Activated effector memory CD4-positive, alpha-beta T cell treated with anti-CD3 and anti-CD28 coated beads, Interleukin-2, amount 50 U/mL, for 16 hours (primary cell): ENCODE measurements at places on chromosomes 4 and X.

DNA sequence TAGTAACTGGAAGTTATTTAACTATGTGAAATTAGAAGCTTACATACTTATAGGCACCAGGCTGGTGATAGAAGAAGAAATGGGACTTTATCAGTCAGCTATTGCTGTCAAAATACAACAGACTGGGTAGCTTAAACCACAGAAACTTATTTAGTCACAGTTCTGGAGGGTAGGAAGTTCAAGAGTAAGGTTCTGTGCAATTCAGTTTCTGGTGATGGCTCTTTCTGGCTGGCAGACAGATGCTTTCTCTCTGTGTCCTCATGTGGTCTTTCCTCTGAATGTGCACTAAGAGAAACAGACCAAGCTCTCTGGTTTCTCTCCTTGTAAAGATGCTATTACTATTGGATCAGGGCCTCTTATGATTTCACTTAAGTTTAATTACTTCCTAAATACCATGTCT, 92.1 kb upstream of the ANKRD50 start:
- DNase-seq, result no peak

DNA sequence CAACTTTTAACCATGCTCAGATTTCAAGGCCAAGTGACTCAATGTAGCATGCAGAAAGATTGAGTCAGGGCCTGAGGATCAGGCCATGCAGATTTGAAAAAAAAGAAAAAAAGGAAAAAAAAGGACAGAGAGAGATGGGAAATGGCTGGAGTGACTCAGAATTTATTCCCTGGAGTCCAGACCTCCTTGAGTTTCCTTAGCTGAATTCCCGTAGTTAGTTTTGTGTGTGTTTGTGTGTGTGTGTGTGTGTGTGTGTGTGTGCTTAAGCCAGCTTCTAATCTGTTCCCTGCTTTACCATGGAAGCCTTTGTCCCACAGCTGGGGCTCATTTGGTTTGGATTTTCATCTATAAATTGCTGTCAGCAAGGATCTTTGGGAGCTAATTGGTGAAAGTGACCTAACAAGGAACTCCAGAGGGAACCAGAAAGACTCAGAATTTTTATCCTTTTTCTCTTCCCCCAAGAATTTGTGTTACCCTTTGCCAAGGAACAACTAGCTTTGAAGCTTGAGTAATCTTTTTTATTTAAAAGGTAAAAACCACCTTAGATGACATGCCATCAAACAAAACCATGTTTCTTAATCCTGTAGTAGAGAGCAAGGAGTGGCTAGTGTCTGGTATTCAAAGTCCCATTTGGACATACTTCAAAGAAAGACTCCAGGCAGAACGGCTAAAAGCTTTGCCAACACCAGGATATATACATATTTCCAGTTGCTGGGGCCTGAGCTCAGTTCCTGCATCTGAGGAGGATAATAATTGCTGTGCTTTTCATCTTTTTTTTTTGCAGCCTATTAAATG, 109.0 kb upstream of the DDIT4L start:
- no peak for DNase-seq

DNA sequence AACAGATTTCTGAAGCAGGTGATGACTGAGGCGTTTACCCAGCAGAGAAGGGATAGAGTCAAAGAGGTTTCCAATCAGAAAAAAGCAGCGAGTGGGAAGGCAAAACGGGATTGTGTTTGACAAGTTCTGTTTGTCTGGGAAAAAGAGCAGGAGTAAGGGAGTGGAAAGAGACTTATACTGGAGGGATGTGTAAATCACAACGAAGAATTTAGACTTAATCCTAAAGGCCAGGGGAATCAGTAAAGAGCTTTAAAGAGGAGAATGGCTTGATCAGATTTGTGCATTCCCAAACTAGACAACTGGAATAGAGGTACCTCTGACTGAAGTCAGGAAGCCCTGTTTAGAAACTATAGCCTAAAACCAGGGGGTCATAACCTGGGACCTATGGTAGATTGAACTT, 31.5 kb upstream of the LRBA start:
- no peak for DNase-seq

DNA sequence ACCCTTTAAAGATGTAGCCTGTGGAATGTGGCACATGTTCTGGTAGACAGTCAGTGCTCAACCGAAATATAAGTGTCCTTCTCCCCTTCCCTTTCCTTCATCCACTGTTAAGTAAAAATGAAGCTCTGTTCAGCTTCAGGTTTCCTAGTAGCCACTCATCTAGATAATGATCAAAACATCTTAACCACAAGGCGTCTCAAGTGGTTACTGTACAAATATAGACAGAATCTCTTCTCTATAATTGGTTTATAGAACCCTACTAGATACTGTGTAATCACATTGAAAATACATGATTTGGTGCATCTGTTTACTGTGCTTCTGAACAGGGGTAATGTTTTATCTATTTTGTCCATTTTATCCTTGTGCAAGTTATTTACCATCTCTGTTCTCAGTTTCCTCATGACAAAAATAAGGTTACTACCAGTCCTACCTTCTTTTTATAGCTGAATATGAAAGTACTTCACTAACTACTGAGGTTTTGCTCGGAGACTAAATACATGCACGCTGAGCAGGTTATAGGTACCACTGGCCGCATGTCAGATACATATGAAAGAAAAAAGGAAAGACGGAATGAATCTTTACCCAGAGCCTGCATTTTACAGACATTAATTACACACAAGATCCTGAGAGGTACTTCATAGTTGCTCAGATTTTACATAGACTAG, 20.3 kb upstream of the SLC25A4 start:
- no peak for DNase-seq

DNA sequence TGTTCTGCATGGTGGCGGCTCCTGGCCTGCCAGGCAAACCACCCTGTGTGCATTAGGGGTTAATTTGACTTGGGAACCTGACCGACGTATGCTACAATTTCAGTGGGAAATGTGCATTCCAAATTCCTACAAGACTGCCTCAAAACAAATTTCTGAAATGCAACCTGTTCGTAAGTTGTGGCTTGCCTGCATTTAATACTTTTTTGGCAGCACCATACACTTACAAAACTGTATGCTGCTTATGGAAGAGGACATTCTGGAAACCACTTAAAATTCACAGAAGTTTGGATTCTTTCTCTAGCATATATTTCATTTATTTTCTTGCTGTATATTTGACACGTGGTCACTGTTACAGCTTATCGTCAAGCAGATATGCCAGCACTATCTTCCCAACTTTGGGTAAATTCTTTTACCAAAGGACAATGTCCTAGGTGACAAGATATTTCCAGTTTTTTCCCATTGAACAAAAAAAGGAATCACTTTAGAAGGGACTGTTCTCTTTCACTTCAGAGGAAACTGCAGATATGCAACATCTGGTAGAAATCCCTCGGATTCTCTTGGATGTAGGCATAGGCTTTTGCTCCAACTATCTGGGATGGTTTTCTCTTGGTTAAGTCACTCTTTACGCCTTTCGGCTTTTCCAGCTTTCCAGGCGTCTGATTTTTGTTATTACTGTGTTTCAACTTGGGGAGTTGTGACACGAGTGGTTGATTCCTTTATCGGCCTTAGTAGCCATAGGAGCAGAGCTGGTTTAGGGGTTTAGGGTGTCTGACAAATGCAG, 9.7 kb upstream of the TENM3 start:
- no peak for DNase-seq

- DNase-seq, result no peak
These were observed 11.2 kb upstream of the SYTL4 start for GRCh38 chrX:100743009-100743607.

GRCh38 chr4:68736813-68737212, 66.4 kb upstream of the UGT2B15 start:
- no peak for DNase-seq

DNA sequence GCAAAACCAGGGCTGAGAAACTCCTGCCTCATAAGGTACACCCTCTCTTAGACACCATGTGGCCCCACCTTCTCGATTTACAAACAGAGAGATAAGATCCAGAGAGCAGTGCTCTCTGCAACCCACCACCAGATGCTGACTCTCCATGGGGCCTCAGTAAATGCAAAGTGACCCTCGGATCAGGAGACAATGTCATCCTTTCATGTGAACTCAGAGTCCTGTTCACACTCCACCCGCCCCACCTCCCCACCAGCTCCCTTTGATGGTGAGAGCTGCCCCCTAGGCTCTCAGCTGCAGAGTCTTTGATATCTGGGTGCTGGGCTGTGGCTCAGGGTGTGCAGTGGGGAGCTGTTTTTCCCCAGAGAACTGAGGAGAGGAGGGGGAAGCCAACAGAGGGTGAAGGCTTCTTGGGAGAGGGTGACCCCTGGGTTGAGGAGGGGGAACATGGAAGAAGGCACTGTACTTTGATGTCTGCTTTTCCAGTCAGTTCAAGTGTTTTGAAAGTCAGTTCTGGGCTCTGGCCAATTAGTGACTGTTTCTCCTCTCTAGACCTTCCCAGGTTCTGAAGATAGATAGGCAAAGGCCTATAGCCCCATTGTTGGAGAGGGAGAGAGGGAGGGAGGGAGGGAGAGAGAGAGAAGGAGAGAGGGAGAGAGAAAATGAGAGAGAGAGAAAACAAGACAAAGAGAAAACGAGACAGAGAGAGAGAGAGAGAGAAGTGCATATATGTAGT, 88.2 kb downstream of the SCD5 start:
- no peak for DNase-seq

- no peak for DNase-seq
These were observed 50.9 kb downstream of the COX18 start for GRCh38 chr4:73018595-73018994.

- no peak for DNase-seq
These were observed 238.1 kb downstream of the INPP4B start for GRCh38 chr4:142607976-142608375.

GRCh38 chr4:70670332-70671014, 4.2 kb upstream of the JCHAIN start:
- DNase-seq, result no peak

DNA sequence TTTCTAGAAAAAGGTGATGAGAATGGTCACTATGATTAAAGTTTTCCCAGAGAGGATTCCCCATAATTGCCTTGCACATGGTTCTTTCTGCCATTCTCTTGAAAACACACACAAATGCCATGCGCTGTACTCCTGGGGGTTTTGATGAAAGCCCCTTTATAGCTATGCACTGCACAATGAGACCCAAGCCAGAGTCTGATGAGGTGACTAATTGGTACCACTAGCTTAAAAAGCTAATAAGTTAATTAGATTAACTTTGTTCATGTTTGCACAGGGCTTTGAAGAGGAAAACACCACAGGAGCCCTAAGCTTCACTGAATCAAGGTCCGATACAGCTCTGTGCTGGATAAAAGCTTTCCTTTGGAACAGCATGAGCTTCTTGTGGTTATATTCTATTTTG, 132.2 kb downstream of the NKX6-1 start:
- no peak for DNase-seq

DNA sequence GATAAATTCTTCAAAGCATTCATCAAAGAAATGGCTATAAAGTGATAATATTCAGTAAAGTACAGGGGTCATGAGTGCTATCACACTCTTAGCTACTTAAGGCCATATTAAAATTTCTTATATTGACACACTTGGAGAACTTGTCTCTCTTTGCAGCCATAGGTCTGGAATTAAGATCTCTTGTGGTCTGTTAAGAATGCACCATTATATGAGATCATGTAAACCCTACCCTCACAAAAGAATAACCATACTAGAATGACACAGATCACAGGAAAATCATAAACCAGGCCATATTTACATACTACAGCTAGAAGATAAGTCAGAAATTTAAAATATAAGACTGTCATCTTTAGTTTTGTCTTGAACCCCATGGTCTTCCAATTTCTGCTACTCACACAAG, 434.3 kb downstream of the PDGFC start:
- DNase-seq, result no peak

DNA sequence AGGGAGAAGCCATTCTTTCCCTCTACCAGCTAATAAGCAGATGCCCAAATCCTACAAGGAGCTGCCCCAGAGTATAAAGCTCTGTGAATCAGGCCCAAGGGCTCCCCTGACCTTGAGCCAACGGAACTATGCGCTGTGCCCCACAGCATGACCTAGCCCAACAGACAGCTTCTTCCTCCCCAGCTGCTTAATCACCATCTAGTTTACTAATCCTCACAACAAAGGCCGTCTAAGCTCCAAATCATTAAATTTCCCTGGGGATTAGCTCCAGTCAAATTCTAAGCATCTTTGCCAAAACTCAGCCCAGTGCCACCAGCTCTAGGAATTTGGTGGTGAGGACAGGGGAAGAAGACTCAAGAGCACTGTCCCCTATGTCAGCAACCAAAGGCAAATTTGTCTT, 113.1 kb downstream of the SHROOM4 start:
- no peak for DNase-seq

GRCh38 chr4:55363691-55364351, 17.8 kb downstream of the SRD5A3 start:
- no peak for DNase-seq

GRCh38 chr4:149465955-149466354, 349.7 kb downstream of the IQCM start:
- no peak for DNase-seq

DNA sequence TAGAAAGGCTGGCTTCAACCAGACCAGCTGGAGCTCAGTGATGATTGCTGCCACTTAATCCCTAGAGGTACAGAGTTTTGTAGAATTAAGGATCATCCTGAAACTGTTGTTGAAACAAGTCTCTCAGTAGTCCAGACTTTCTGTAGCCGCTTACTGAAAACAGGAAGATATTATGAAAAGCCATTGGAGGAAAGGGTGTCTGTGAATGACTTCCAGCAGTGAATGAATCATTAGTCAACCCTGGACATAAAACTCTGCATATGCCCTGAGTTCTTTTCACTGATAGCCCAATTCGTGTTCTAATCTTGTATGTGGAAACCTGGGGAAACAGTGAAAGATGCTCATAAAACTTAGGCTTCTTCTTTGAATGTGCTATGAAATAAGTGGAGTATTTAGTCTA, 14.8 kb downstream of the HOPX start:
- no peak for DNase-seq

DNA sequence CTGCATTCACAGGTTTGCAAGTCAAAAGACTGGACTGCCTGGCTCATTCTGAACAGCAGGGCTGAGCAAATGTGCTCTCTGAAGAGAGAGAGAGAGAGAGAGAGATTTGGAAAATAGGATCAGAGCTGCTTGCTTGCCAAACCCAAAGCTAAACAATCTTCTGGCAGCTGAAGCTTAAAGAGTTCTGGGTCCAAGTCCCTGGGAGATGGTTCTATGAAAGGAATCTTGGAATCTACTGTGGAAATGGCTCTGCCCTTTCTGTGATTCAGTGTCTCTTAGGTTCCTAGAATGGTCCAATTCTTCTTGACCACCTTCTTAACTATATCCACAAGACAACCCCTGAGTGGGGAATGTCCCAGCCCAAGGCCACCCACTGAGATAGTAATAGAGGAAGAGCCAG, 66.1 kb upstream of the EFNB1 start:
- DNase-seq, result no peak

GRCh38 chr4:75658876-75659275, 14.3 kb downstream of the G3BP2 start:
- no peak for DNase-seq
